ENCODE measurements at places on chromosomes 11 and 22.

GRCh38 chr22:29108137-29108536 lies 35.3 kb downstream of the KREMEN1 start:
- no peak for DNase-seq

DNA sequence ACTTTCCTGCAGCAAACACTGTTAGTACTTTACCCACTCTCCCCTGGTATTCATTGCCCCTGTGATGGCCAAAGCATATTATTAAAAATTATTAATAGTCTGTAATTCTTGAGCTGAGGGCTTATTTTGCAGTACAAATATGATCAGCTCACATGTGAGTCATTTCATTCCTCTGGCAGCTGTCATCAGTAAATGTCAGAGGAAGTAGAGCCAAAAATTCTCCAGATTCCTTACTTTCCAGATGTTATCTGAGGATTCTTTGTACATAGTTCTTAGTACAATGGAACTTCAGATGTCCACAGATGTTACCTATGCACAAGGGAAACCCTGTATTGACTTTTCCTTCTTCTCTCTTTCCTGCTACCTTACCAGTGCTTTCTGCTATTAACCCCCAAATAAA lies 12.5 kb downstream of the OR5B3 start:
- no peak for DNase-seq

- peak; percentile 33 for DNase-seq
These were observed 727.4 kb downstream of the DLG2 start for GRCh38 chr11:84899740-84900139.

- DNase-seq = no peak
These were observed 13.7 kb downstream of the NLRP14 start for GRCh38 chr11:7034019-7034418.

- no peak for DNase-seq
These were observed 123.5 kb upstream of the APOA1 start for GRCh38 chr11:116960930-116961329.

DNA sequence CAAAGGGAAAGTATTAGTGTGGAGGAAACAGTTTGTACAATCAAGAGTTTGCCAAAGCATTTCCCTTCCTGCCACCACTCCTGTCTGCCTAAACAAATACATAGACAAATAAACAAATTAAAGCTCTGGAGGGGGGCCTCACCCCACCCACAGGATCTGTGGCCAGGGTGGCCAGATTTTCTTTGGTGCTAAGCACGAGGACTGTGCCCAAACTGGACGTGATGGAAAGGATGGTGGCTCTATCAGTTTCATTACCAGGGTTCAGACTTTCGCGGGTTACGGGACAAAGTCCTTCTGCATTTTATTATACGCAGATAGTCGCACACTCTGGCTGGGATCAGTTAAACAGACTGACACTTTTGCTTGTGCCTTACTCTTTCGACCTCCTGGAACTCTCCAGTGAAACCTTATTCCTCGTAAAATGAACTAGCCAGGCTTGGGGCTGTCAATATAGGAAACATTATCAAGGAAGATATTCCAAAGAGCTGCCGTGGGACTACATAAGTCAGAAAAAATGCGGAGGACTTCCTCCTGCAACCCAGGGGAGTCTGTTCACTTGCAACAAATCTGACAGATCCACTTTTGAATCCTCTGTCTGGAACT lies 11.2 kb downstream of the BARX2 start:
- DNase-seq = no peak

Measured in NAMALWA (cell line).